ENCODE measurements at places on chromosomes 1 and 21. TPM values are rescaled to one million over a fixed set of nuclear protein-coding genes. Genes with fewer than 3 reads are reported as not detected.

Gene FAM110D
- 0.49 TPM for total RNA-seq

Gene HSD17B7
- total RNA-seq = 13.3 TPM

Gene DEPDC1
- 2.0 TPM for total RNA-seq

Gene STPG1
- total RNA-seq = 2.5 TPM

Gene DOCK7
- 189 TPM for total RNA-seq

Gene SYCP1
- not detected for total RNA-seq

Gene FGR
- 1.7 TPM for total RNA-seq

Gene GJA9
- total RNA-seq = not detected

Gene TMCC2
- 27.5 TPM for total RNA-seq

Gene MCOLN3
- not detected for total RNA-seq

Gene COL8A2
- 0.98 TPM for total RNA-seq

Gene OR2T11
- total RNA-seq = not detected

Gene OR14K1
- total RNA-seq = not detected

Gene SFN
- not detected for total RNA-seq

Gene KCNE2
- total RNA-seq = 0.25 TPM

Gene MORN1
- total RNA-seq = 8.9 TPM

Gene RCC1
- total RNA-seq = 11.1 TPM

Gene SLAMF9
- total RNA-seq = not detected

Gene COL11A1
- total RNA-seq = 27.3 TPM

Gene IL23R
- total RNA-seq = not detected
